ENCODE measurements at places on chromosomes 1 and 21.

- DNase-seq: no peak
Measured at GRCh38 chr1:209335178-209335577, 248.3 kb upstream of the CAMK1G start.

- DNase-seq: no peak
Measured at GRCh38 chr1:238681451-238681850, 704.9 kb upstream of the CHRM3 start.

- DNase-seq: no peak
Measured at GRCh38 chr1:43531107-43531905, 623 bp downstream of the PTPRF start.

DNA sequence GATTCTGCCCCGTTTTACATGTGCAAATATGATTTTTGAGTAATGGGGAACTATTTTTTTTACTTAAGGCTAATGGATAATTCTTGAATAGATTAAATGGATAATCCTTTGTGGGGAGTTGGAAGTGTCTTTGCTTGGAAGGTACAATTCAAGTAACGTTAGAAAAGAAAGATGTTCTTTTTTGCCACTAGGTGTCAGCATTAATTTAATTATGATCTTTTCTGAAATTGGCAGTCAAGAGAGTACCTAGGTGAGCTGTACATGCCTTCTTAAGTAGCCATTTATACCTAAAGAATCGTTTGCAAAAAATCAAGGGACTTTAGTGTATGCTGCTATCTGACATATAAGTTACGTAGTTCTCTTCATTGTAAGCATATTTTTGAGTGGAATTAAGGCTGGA is 2.2 kb downstream of the FBXO28 start:
- DNase-seq: no peak

DNA sequence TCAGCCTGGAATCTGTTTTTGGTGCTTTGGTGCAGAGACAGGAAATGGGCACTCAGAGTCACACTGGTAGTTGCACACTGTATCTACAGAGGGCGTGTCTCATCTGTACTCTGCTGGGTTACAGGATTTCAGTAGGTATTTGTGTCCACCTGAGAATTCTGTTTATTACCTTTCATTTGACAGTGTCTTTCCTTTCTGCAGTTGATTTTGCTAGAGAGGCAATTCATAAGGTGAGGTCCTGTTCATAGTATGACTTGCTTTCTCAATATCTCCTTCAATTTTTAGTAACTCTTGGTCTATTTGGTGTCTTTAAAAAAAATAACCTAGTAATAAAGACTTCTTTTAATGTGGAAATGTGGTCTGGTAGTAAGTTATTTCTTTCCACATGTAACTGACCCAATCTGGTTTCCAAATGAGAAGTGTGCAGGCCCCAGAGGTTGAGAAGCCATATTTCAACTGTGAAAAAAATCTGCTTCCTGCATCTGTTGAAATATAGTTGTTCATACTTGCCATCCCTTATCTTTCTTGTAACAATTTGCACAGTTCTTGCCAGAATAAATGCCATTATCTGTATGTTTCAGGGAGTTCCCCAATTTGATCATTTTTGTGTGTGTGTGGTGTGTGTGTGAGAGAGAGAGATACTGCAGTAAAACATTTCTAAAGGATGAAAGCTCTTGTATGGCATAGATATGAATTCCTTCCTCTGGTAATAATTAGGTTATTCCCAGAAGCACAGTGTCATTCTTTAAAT is 78.4 kb upstream of the DNAJC6 start:
- DNase-seq: no peak

- DNase-seq: no peak
Measured at GRCh38 chr1:223033658-223034057, 109.4 kb downstream of the TLR5 start.

- no peak for DNase-seq
Measured at GRCh38 chr1:161511018-161511755, 5.9 kb downstream of the FCGR2A start.
